ENCODE measurements at places on chromosomes 1 and 21.

GRCh38 chr21:38123626-38124025 lies 133.2 kb upstream of the KCNJ15 start:
- no peak for DNase-seq

- DNase-seq, result peak; percentile 69
Measured at GRCh38 chr1:207049974-207050391, 1.0 kb downstream of the YOD1 start.

DNA sequence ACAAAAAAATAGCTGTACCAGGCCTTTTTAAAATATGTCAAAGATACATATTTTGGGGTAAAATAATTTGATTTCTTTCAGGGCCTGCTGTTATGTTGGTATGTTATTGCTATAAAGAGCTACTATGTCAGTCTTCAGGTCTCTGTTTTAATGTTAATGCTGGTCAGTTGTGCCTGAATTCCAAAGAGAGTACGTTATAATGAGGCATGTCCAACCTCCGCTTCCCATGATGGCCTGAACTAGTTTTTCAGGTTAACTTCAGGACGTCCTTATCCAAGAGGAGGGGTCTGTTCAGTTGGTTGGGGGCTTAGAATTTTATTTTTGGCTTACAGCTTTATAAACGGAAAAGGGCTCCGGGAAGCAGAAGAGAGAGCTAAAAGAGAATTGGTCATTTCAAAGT lies 34.9 kb upstream of the LYPD8 start:
- no peak for DNase-seq

DNA sequence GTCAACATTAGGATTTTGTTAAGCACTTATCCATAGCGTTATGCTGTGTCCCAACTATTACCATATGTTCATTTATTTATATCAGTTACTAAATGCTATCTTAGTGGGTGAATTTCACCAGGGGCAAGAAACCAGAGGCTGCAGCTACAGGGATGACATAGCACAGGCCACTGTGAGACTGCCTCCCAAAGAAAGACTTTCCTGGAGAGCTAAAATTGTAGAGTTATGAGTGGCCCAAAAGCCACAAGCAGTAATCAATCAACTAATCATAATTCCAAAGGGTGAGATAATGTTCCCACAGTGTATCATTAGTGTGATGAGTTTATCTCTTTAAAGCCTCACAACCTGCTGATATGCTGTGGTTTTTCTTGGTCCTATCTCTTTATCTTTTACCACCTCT lies 3.8 kb upstream of the TGFB2 start:
- DNase-seq, result no peak

- DNase-seq, result no peak
Measured at GRCh38 chr21:26001356-26001755, 169.2 kb downstream of the APP start.

GRCh38 chr1:18919197-18919905 lies 17.0 kb upstream of the ALDH4A1 start:
- no peak for DNase-seq

GRCh38 chr1:46197560-46197963 lies 672 bp downstream of the POMGNT1 start:
- DNase-seq, result no peak
